Left renal pelvis (tissue), 4 donors: ENCODE measurements at places on chromosomes 7 and 10. TPM values are rescaled to one million over a fixed set of nuclear protein-coding genes. Genes with fewer than 3 reads are reported as not detected.

DNA sequence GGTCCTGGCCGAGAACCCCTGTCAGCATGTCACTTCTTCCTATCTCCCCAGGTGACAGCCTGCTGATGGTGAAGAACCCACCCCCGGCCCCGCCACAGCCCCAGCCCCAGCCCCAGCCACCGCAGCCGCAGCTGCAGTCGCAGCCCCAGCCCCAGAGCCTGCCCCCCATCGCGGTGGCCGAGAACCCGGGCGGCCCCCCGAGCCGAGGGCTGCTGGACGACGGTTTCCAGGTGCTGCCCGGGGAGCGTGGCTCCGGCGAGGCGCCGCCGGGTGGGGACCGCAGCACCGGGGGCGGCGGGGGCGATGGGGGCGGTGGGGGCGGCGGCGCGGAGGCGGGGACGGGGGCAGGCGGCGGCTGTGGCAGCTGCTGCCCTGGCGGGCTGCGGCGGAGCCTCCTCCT lies 15.7 kb upstream of the ZNF212 start:
- DNase-seq, result no peak

UCN3 gene
- 2.8 TPM for polyA plus RNA-seq

- DNase-seq, result no peak
These were observed 222.8 kb downstream of the PTN start for GRCh38 chr7:137120690-137121089.

PNLIPRP1 gene
- 0.16 TPM for polyA plus RNA-seq

PITX3 gene
- 0.68 TPM for polyA plus RNA-seq

PPIF gene
- polyA plus RNA-seq, result 62.5 TPM

- DNase-seq, result no peak
These were observed 27.1 kb downstream of the MET start for GRCh38 chr7:116698930-116699721.

GPR15LG gene
- polyA plus RNA-seq, result not detected

DNA sequence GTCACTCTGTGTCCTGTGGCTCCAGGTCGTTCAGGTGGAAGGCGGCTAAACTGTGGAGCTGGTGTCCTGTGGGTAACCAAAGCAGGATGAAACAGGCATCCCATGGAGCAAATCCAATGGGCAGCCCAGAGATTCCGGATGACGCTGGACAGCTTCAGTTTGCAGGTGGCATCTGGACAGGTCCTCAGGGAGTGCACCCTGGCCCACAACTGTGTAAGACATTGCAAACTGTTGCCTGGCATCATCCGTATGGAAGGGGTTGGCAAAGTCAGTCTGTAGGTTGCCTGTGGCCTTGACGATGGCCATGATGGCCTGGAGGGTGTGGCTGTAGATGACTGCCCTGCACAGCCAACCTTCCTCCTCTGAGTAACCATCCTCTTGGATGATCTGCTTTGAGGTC lies 35.5 kb downstream of the RPS24 start:
- DNase-seq, result no peak

SYT15B gene
- 1.8 TPM for polyA plus RNA-seq

HABP2 gene
- 0.74 TPM for polyA plus RNA-seq

DNA sequence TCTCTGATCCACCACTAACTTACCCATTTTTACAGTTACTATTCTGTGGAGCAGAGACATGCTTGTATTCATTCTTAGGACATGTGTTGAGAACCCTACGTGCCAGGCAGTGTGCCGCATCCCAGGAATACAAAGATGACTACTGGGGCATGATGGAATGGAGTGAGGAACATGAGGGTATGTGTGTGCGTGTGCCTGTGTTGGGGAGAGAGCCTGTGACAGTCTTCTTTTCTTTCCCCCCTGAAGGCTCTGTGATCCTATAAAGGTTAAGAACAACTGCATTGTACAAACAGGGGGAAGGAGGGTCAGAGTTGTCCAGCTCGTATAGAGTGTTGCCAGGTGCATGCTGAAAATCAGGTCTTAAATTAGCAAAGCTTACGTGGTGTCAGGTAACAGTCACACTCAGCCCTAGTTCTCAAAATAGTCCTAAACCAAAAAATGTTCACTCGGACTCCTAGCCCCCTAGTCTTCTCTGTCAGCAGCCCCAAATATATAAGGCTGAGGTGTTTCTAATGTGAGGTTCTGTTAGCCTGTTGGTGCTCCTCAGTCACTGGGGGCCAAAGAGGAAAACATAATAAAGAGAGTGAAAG lies 161.9 kb downstream of the CELF2 start:
- no peak for DNase-seq

GNAT3 gene
- polyA plus RNA-seq, result not detected

- no peak for DNase-seq
These were observed 79.5 kb upstream of the SEMA3A start for GRCh38 chr7:84274029-84274638.

SPACDR gene
- polyA plus RNA-seq, result 3.0 TPM

DNA sequence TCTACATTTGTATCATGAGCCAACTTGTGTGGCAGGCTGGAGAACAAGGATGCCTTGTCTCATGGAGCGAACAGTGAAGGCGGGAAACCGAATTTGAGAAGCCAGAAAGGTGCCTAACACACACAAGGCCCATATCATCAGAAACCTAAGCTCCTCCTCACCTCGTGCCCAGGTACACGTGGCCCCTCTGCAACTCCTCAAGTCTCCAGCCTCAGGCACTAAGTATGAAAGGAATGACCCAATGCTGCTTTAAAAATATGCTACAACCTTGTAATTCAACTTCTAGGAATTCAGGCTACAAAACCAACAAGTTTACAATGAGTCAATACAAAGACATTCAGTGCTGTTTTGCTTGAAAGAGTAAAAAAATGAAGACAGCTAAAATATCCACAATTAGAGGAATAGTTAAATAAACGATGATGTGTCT lies 95.7 kb downstream of the CDK6 start:
- no peak for DNase-seq

PIP gene
- not detected for polyA plus RNA-seq

DNA sequence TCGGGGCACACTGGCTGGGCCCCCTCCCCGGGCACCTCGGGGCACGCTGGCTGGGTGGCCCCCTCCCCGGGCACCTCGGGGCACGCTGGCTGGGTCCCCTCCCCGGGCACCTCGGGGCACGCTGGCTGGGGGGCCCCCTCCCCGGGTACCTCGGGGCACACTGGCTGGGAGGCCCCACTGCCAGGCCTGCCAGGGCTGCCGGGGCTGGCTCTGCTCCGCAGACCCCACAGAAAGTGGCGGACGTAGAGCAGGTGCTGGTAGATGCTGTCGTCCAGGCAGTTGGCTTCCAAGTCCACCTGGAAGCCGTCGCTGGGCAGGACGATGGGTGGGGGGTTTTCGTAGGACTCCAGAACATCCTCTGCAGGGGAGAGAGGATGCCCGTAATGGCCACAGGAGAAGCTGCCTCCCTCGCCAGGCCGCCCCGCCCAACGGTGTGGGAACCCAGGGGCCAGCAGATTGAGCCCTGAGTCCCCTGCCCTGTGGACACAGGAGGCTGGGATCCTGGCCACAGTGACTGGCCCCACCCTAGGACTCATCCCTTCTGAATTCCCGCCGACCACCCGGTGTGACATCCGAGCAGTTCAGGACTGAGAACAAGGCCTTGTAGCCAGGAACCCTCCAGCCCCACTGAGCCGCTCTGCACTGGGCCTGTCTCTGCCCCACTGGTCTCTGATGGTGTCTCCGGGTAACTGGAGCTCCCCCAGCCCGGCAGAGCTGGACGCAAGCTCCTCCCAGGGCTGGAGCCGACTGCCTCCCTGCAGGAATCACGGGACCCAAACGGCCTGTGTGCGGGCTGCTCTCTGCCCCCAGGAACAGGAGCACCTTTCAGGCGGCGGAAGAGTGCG lies 28.2 kb downstream of the AP5Z1 start:
- DNase-seq, result no peak

CTTNBP2 gene
- polyA plus RNA-seq, result 27.5 TPM
